ENCODE measurements at places on chromosomes 7 and 10.
A peak's percentile ranks its signal among the peaks of the same experiment; 100 is the strongest.

DNA sequence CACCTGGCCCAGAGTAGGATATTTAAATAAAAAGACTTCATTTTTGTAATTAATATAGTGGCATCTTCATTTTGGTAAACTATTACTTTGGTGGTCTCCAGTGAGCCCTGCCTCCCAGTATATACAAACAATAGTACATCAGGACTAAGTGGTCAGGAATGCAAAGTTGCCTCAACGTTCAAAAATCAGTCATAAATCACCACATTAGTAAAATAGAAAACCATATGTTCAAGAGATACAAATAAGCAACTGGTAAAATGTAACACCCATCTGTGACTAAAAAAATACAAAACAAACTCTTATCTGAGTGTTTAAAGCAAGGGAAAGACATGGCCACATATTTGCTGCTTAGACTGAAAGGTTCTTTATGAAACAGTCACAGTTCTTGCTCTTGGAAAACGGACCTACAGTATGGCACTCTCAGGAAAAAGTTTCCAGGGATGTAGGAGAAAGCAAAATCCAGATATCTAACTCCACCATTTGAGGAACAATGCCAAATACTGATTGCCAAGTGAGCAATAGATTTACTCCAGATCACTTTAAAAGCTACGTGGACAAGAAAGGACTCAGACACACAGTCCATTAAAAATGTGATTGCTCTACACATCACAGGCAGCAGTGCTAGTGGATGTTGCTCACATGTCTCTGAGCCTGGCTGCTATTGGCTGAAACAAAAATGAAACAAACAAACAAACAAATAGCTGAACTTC, 15.1 kb upstream of the RHOBTB1 start:
- DNase-seq, result no peak

DNA sequence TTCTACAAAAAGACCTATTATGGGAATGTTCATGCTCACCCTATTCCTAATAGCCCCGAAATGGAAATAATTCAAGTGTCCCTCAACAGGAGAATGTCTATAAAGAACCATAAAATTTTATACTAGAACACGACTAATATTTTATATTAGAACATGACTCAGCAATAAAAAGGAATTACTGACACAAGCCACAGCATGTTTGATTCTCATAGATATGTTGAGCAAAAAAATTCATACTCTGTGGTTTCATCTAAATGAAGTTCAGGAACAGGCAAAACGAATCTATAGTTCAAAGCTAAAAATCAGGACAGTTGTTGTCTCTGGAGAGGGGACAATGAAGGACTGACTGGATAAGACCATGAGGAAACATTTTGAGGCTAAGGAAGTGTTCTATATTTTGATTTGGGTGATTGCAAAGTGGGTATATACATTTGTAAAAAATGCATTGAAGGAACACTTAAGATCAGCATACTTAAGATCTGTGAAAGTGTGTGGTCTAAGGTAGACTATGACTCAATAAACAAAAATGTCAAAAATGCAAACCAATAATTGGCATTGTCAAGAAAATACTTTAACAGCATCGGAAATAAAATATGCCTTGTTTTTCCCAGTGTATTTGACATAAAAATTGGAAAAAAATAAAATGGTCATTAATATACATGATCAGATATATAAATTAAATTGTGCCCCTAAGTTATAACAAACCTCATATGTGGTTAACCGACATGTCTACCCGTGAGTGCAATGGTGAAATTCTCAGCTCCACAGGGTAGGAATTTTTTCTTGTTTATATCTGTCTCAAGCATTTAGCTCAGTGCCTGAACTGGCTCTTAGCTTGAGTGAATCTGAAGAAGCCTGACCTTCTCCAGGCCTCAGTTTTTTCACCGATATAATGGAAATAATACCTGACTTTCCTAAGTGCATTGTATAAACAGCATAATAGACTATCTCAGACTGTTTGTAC, 124.9 kb upstream of the CTTNBP2 start:
- DNase-seq, result no peak

GRCh38 chr7:70017357-70017756, 419.1 kb downstream of the AUTS2 start:
- no peak for DNase-seq

DNA sequence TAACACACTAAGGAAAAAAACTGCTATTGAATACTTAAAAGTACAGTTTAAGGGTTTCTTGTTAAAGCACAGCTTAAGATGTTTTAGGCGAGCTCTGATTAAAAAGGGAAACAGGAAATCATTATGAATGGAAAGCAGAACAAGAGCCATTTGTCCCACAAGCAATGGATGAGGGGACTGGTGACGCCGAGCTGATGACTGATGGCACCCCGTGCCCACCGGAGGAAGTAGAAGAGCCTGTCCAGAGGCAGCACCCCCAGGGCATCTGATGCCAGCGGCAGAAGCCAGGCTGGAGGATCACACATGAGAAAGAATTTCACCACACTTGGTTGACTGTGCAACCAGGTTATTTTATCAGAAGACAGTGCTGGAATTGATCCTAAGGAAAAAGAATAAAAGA, 15.0 kb upstream of the INSIG1 start:
- no peak for DNase-seq

DNA sequence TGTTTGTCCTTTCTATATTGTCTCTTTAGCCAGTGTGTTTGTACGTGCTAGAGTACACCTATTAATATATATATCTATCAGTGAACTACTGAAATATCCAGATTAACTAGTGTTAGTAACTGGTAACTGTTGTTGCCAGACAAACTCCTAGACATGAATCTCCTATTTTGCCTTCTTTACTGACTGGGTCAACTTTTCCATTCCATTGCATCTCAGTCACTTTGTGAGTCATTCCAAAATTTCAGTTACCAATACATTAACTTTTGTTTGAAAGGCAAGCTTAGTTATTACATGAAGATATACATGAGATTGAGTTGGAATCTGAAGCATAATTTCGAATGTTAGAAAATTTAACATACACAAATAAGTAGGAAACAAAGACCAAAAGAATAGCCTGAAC, 51.4 kb downstream of the BTAF1 start:
- DNase-seq, result no peak

DNA sequence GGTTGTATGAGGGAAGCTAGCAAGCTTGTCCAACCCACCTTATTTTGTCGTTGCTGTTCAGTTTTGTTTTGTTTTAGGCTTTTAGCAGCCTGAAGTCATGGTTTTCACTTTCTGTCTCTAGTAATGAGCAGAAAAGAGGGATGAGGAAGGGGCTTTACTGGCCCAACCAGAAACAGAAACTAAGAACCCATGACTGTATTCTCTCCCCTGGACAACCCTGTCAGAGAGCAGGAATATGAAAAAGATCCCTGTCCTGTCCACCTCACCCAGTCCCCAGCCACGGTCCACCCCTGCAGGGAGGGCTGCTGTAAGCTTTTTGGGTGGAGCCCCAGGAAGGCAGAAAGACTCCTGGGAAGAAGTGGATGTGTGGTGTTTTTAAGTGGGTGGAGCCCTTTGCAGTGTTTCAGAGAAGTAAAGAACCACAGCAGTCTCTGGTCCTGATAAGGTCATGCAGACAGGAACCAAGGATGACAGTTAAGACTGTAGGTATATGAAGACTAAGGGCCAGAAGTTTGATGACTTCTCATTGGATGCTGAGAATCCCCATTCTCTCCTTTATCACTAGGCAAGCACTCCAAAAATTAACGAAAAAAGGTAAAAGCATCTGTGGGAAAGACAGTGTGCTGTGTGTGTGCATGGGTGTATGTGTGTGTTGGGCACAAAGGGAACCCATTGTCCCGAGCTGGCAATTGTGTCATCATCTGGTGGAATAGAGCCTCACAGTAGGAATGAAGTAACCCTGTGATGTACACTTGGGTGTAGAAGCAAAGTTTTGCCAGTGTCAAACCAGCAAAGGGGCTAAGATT, 13.8 kb downstream of the MRPL32 start:
- no peak for DNase-seq

GRCh38 chr7:73622909-73623797, 1.2 kb downstream of the MLXIPL start:
- DNase-seq, result no peak

GRCh38 chr10:129727071-129727470, 237.0 kb downstream of the EBF3 start:
- no peak for DNase-seq

GRCh38 chr7:20075992-20076820, 141.0 kb downstream of the MACC1 start:
- DNase-seq, result no peak

GRCh38 chr10:49220031-49220430, 31.8 kb upstream of the TMEM273 start:
- no peak for DNase-seq

DNA sequence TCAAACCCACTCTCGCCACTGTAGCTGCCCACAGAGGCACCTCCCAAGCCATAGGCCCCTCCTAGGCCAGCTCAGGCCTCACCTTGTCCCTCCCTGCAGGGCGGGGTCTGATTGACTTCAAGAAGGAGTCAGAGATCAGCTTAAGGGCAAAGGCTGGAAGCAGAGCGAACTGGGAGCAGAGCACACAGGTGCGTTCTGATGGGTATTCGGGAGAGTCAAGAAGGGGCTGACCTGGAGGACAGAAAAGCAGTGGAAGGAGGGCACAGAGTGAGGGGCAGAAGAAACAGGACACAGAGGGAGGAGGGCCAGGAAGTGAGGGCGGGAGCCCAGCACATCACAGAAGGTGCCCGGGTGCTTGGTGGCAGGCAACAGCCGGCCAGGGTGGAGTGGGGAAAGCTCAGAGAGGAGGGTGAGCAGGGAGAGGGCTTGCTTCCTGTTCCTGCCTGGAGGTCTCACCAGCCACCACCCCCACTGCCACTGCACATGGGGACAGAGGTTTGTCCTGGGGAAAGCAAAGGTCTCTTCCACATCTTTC, at the start of gene AOC1:
Gene AOC1 (plus strand): TSS at position 147 of the 535 bp plus-strand sequence. CDS start 3,954 bp downstream, outside the sequence.
- DNase-seq, result no peak

- DNase-seq, result no peak
Measured at GRCh38 chr7:6182993-6183392, 89.4 kb downstream of the CYTH3 start.

DNA sequence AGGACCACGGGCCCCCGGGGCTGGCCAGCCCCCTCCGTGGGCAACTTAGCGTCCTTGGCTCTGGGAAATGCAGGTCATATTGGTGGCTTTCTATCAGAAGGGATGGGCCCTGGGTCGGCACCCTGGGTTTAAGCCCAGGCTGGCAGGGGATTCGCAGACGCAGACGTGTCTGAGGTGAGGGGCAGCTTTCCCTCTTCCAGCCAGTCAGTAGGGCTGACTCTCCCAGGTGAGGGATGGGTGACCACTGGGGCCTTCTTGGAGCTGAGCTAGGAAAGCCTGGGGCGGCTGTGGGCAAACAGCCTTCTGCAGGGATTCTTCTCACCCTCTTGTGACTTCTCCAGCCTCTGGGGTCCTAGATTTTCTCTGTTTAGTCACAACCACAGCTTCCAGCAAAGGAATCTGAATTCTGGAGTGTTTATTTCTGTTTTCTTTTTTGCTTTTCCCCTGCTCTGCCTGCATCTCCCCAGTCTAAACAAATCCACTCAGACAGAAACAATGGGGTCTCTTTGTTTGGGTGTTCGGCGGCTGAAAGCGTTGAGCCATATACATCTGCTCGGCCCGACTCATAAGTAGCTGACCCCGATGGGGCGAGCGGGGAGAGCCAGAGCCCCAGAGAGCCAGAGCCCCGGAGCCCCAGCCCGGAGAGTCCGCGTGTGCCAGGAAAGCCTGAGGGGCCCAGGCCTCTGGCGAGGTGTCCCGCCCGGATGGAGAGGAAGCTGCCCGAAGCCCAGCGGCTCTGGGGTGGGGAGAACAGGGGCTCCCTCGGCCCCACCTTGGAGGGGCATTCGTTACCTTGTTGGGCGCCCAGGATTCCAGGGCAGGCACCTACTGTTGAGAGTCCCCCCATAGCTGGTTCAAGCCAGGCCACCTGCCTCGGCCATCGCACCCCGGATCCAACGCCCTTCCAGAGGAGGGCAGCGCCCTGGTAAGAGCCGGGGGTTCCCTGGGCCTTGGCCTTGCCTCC, 2.0 kb downstream of the MNX1 start:
- DNase-seq, result no peak

DNA sequence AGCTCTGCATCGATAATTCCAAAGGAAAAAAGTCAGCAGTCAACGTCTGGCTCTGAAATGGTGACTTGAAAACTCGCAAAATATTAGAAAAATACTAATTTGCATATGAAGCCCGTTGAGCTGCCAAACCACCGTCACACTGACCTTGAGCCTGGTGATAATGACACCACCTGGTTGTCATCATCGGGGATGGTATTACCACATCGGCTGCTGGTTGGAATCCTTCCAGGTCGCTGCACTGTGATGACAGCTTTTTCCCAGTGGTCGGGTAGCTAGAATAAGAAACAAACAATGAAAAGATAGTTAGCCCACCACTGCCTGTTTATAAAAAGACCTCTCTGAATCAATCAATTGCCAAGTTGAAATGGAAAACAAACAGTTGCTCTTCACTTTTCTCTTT, 41.6 kb downstream of the LAMB1 start:
- no peak for DNase-seq

- DNase-seq, result no peak
Measured at GRCh38 chr7:50068850-50069551, 24.0 kb downstream of the ZPBP start.

DNA sequence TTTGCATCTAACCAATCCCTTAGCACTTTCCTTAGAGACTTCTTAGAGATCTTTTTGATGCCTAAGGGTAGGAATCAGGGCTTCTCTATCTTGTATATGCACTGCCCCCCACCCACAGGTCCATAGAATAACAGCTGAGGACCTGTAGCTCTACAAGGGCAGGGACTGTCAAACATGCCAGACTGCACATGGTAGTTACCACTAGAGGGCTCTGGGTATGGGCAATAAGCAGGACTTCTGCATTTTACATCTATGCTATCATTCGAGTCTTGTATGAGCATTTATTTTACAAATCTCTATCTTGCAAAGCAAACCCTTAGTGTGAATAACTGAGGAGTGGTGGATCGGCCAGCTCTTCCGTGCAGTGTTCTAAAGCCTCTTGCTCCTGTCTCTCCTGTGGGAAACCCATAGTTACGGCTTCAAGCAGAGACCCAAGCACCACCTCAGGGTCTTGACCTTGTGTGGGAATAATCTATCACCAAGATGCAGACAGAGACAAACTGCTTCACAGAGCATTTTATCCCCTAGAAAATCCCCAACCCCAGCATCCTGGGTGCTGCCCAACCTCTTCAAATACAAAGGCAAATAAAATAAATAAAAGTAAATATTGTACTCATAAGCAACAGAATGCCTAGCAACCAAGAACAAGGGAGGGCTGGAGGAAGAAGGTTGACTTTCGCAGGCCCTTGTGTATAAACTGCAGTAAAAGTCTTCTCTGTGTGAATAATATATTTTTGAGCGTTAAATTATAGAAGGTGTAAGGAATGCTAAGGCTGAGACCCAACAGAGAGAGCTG, 219.3 kb downstream of the WDR11 start:
- no peak for DNase-seq

- DNase-seq, result peak; percentile 94
Measured at GRCh38 chr10:68327889-68328786, 3.7 kb upstream of the HNRNPH3 start.
